ENCODE measurements at places on chromosomes 7 and 10.
A peak's percentile ranks its signal among the peaks of the same experiment; 100 is the strongest.

GRCh38 chr10:62333988-62334682 lies 40.0 kb upstream of the ZNF365 start:
- DNase-seq: no peak

DNA sequence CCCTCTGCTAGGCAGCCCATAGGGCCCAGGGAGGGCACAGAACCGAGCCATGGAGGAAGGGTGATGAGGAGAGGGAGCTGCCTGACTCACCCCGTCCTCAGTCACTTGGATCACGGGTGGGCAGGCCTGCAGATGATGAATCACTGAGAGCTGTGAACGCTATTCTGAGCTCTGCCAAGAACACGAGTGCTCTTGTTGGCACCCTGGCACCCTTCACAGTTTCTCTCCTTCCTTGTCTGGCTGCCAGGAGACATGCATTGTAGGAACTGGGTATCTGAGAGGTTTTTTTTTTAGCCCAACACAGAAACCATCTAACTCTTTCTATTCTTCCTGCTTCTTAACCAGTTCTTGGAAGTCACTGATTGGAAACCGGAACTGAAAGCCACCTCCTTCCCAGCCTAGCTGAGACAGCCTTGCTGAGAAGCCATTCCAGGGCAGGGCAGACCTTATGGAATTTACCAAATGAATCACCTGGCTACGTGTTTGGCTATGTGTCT lies 82.1 kb downstream of the SLC37A3 start:
- DNase-seq: no peak

- DNase-seq: no peak
Observed at GRCh38 chr10:16989826-16990293, 139.8 kb downstream of the CUBN start.

DNA sequence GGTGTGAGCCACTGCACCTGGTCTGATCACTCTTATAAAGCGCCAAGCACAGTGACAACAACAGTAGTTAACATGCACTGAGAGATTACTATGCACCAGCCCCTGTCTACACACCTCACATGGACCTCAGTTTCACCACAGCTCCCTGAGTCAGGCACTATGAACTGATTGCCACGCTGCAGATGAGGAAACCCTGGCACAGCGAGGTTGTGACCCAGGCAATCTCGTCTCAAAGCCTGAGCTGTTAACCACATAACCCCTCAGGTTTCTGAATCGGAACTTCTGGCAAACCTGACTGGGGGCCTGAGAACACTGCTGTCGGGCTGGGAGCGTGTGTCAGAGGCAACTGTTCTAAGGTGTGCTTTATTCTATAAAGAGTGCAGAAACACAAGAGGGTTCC lies 150.8 kb downstream of the RNF216 start:
- peak; percentile 21 for DNase-seq

DNA sequence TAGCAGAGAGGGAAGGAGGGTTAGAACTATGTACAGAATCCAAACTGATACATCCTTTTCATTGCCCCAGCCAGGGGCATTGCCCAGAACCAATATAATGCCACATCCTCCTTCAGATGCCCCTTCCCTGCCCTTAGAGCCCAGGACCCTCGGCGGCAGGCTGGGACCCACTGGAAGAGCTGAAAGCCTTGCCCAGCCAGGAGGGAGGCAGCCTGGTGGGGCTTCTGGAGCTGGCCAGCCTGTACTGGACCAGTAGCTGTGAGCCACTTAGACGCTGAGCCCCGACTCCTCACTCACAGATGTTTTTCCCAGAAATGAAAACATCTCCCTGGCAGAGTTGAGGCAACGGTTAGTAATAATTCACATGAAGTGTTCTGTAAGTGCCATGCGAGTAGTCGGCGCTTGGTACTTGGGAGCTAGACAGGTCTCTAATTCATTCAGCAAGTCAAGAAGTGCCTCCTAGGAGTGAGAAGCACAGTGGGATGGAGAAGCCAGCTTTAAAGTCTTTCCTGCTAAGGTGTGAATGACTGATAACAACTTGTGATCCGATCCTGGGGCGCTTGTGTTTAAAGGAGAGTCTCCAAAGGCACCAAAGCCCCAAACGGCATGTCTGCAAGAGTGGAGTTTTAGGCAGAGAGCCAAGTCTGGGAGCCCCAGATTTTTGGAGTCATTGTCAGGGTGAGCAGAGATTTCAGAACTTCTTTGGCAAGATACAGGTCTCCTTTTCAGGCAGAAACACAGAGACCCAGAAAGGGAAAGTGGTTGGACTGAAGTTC lies 9.8 kb downstream of the VSIR start:
- DNase-seq: no peak

- DNase-seq: no peak
Observed at GRCh38 chr10:64215088-64215487, 693.9 kb downstream of the REEP3 start.

DNA sequence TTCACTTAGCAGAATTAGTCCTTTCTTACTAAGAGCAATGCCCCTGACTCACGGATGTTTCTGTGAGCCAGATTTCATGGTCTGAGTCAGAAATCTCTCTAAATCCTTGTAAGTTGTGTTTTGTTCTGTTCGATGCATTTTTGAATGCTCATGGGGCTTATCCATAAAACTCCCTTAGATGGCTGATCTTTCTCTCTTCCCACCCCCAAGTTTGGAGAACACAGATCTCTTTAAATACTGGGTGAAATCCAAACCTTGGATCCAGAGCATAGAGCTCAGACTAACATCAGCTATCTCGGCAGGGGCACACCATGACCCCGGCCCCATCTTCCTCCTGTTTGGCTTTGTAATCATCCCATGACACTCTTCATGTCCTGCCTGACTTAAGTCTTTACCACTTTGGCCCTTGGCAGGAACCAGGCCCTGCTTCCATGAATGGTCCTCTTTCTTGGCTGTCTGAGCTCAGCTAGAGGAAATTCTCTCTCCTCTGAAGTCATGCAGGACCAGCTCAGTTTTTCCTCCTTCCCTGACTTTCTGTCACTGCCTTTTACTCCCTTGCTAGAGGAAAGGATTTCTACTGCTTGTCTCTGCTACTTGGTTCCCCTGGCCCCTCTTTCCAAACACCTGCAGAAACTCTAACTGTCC lies 120.4 kb upstream of the RAB11FIP2 start:
- DNase-seq: no peak

DNA sequence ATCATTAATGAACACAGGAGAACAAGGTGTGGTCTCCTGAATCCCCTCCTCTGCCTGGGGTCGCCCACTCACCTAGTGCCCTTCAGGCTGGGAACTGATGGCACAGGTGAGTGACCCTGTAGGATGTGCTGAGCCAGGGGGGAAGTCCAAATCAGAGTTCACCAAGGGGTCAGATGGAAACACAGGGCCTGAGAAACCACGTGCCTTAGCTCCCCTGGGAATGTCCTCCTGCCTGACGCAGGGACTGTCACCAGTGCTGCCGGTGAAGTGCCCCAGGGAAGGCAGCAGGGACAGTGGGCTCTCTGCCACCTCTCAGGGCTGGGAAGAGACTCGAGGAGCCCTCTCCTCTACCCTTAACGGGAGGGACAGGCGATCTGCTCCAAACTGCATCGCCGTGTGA lies 5.8 kb upstream of the PYROXD2 start:
- DNase-seq: no peak

DNA sequence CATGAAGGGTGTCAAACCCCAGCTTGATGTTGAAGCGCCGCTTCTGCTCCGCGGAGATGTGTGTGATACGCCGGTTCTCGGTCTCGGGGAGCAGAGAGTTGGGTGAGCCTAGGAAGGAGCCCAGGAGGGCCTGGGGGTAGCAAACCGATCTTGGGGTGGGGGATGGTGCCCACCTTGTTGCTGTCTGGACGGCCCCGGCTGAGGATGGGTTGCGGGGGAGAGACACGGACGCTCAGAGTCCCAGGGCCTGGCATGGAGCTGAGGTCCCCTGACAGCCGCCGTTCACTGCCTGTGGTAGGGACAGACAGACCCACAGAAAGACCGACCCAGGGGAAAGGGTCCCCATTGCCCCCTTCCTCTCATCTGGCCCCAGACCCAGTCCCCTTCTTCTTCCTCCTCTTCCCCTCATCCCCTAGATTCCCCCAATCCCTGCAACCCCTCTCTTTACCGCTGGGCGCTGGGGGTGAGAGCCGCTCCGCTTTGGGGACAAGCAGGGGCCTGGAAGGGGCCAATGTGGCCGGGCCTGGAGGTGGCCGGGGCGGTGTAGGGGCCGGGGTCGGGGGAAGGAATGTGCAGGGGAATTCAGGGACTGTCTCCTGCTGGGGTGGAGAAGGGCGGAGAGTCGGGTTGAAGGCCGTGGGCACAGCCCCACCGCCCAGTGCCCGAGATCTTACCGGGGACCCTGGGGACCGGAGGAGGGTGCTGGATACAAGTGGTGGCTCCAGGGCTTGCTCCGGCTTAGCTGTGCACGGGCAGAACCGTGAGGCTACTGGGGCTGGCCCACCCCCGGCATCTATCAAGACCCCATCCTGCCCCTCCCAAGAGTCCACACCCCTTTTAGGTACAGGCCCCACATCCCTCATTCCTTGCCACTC lies 18.0 kb upstream of the TBL2 start:
- no peak for DNase-seq

- no peak for DNase-seq
Observed at GRCh38 chr10:1578392-1579140, 158.8 kb downstream of the ADARB2 start.

DNA sequence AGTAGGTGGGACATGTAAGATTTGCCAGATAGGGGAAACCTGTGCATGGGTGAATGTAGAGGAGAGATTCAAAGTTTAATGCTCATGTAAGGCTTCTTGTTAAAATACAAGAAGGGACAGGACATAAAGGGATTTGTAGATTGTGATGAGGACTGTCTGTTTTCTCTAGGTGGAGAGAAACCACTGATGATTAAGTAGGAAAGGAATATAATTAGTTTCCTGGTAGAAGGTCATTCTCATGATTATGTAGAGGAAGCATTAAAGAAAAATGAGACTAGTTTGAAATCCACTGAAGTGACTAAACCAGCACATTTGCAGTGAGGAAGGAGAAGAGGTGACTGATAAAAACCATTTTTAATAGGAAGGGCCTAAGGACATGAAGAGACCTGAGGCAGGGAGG lies 19.6 kb upstream of the MACC1 start:
- no peak for DNase-seq

- DNase-seq: no peak
Observed at GRCh38 chr7:77797734-77798393, 370 bp downstream of the TMEM60 start.

DNA sequence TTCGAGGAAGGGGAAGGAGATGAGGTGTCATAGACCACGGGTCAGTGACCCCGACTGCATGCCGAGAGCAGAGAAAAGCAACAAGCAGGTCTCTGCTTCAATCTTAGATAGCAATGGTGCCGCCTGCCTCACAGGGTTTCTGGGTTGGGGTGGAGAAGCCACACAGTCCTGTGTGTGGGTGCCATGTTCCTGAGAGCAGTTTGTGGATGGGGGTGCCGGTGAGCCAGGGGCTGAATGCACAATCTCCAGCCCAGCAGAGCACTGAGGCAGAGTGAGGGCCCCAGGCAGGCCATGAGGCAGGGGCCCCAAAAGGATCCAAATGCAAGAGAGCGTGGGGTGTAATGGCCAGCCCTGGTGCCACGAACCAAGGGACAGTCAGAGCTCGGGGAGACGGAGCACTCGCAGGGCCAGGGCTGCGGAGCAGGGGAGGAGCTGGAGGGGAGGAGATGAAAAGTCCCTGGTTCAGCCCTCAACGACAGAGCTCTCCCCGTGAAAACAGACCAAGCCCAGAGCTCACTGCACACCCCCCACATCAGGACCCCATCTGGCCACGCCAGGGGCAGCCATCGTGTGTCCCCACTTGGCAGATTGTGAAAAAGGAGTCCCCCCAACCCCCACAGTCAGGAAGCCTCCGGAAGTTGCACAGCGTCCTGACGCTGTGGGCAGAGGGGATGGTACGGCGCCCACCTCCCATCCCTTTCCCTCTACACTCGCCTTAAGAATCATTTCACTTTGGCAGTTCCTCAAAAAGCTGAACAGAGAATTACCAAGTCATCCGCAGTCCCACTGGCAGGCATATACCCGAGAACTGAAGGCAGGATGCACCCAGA lies 19.9 kb downstream of the WDR86 start:
- DNase-seq: no peak

DNA sequence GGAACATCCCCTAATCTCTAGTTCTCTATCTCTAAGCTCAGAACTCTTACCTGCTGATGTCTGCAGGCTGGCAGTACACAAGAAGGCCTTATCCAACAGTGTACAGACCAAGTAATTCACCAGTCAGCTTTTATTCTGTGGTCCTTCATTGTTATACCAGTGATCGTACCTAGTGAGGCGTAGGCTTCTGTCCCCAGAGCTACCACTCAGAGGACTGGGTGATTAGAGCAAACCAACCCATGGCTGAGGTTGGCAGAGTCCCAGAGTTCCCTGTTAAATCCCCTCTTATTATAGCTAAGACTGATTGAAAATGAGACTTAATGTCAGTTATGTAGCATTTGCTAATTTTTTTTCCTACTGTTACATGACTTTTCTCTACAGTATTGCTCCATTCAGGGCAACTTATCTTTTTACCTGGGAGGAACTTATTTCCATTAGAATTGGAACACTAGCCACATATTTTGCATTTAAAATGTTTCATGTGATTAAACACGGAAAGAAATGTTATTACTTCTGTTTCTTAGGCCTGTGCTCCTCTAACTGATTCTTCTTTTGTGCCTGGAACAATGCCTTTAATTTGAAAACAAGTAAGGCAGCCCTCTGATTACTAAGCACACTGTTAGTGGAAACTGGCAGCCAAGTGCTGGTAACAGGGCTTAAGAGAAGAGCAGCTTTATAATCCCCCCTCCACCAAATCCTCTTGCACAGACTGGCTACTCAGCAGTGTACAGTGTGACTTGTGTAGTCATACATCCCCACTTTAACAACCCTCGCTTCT lies 127.2 kb downstream of the LRRC4 start:
- no peak for DNase-seq

DNA sequence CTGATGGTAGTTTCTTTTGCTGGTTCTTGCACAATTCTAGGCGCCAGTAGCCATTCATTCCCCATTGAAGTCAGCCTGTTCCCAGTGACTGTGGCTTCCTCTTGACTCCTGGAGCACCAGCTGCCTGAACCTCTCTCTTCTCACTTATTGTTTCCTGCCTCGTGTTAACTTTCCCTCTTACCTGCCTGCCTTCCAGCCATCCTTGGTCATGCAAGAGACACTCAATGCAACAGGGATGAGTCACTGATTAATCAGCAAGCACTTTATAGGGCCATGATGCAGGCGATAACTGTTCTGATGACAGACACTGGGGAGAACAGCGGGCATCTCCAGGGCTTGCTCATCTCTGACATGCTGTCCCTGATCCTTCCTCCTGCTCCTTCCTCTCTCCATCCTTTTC lies 122.0 kb downstream of the PLCE1 start:
- DNase-seq: no peak
